Urinary bladder (tissue), 4 donors: ENCODE measurements at places on chromosomes 1 and 21. TPM values are rescaled to one million over a fixed set of nuclear protein-coding genes. Genes with fewer than 3 reads are reported as not detected.

LCE2B gene
- polyA plus RNA-seq = not detected

KCNE2 gene
- polyA plus RNA-seq = 0.13 TPM

LYSMD1 gene
- 14.0 TPM for polyA plus RNA-seq

TMPRSS3 gene
- not detected for polyA plus RNA-seq

MROH9 gene
- not detected for polyA plus RNA-seq

CCDC17 gene
- 0.54 TPM for polyA plus RNA-seq

LAX1 gene
- 0.51 TPM for polyA plus RNA-seq

NKAIN1 gene
- polyA plus RNA-seq = 0.23 TPM

TRPM2 gene
- 3.3 TPM for polyA plus RNA-seq

ACTL8 gene
- not detected for polyA plus RNA-seq

MSH4 gene
- polyA plus RNA-seq = 0.10 TPM

ZNF436 gene
- polyA plus RNA-seq = 11.3 TPM

APCS gene
- polyA plus RNA-seq = 1.1 TPM

CAMK1G gene
- polyA plus RNA-seq = 0.11 TPM

KIF2C gene
- 2.6 TPM for polyA plus RNA-seq

HMCN1 gene
- polyA plus RNA-seq = 2.5 TPM

CACNA1E gene
- 0.01 TPM for polyA plus RNA-seq

OLIG1 gene
- polyA plus RNA-seq = not detected

GUCA2A gene
- not detected for polyA plus RNA-seq

RALGPS2 gene
- 3.8 TPM for polyA plus RNA-seq

E2F2 gene
- polyA plus RNA-seq = 0.08 TPM

DCDC2B gene
- not detected for polyA plus RNA-seq

IRF6 gene
- polyA plus RNA-seq = 9.3 TPM

SOX13 gene
- polyA plus RNA-seq = 41.9 TPM

ANGPTL3 gene
- polyA plus RNA-seq = 0.11 TPM

CYP2J2 gene
- polyA plus RNA-seq = 4.1 TPM

WDR3 gene
- 12.2 TPM for polyA plus RNA-seq

MNDA gene
- 3.2 TPM for polyA plus RNA-seq

MAN1C1 gene
- polyA plus RNA-seq = 26.4 TPM

SPATA21 gene
- polyA plus RNA-seq = 0.29 TPM

CAPN9 gene
- 0.49 TPM for polyA plus RNA-seq

LENEP gene
- not detected for polyA plus RNA-seq

AMY1A gene
- polyA plus RNA-seq = not detected

NTRK1 gene
- 1.0 TPM for polyA plus RNA-seq

CRYBG2 gene
- 3.3 TPM for polyA plus RNA-seq

RXFP4 gene
- polyA plus RNA-seq = 0.18 TPM

TRIM63 gene
- 10.2 TPM for polyA plus RNA-seq

AMPD1 gene
- polyA plus RNA-seq = not detected
